ENCODE measurements at places on chromosomes 7 and 10.

DNA sequence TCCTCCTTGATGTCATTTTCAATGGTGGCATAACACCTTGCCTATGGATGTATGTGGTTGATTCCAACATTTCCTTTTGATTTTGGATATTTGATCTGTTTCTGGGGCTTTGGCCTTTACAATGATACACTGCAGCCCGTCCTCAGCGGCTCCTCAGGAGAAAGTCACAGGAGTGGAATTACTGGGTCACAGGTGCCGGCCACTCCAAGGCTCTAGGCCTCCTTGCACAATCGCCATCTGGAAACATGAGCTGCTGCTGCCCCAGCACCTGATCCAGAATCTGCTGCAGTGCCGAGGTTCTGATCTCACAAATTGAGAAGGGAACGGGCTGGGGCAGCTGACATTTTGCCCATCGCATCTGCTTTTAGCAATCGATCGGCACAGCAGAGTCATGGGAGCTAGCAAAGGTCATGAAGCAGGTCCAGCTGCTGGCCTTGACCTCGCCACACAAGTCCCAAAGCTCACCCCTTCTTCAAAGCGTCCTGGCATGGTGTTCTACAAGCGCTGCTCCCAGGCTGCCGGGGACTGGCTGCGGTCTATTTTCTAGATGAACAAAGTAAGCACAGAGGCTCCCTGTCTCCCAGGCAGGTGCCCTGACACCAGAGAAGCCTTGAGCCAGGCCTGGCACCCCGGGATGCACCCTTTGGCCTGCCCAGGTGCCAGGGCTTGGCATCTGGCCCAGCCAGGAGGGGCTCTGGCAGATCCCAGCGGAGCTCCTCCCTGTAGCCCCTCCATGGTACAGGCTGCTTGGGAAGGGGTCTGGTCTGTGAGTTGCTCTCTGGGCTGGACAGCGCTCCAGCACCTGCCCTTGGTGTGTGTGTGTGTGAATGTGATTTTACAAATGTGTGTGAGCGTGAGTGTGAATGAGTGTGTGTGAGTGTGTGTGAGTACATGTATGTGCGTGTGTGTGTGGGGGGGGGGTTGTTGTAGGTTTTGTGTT, 201.8 kb downstream of the GLRX3 start:
- DNase-seq, result no peak

DNA sequence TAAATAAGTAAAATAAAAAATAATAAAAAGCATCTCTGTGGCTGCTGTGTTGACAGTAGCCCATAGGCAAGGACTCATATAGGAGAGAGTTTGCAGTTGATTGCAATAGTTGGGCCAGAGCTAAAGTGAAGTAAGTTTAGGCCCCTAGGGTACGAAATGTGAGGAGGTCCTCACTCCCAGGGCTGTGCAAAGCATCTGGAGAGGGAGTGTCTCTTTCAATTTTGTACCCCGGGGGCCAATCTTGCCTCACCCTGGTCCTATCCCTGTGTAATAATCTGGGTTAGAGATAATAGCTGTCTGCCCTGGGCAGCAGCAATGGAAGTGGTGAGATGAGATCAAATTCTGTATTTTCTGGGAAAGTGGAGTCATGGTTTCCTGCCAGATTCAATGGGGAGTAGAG, 365.7 kb downstream of the GATA3 start:
- no peak for DNase-seq

GRCh38 chr7:33062023-33062781, at the start of gene NT5C3A:
Gene NT5C3A, minus strand, starts transcription at chr7:33062776. Its CDS starts 71 bp downstream, at chr7:33062705.
- DNase-seq, result peak; percentile 76

GRCh38 chr7:6577369-6578113, at the start of gene ZDHHC4:
Gene ZDHHC4, plus strand, starts transcription at chr7:6577454. Its CDS starts 3,108 bp downstream, at chr7:6580562.
- DNase-seq, result peak; percentile 83

GRCh38 chr10:100345570-100346330, 1.3 kb upstream of the SCD start:
- no peak for DNase-seq

DNA sequence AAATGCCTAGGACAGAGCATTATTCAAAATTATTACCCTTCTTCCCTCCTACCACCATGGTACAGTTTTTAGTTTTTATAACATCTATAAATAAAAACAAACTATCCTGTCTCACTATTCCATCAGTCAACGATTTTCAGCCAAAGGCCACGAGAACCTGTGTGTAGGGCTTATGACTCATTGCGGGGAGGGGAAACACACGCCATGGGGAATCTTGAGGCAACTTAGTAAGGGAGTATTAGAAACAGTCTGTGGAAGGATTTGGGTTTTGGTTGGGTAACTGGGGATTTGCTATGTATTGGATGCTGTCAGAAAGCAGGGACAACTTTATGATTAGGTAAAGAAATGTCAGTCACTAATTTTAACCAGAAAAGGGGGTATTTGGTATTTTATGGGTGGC, 14.7 kb downstream of the GPR141 start:
- DNase-seq, result no peak

GRCh38 chr10:12782537-12782936, 219.0 kb downstream of the CCDC3 start:
- DNase-seq, result no peak

Data from ecto neural progenitor cell (in vitro differentiated cells).